Pons (tissue), 1 donor: ENCODE measurements at places on chromosomes 6 and 20.

- DNase-seq = no peak
Observed at GRCh38 chr6:150256618-150257272, 112.1 kb upstream of the IYD start.

DNA sequence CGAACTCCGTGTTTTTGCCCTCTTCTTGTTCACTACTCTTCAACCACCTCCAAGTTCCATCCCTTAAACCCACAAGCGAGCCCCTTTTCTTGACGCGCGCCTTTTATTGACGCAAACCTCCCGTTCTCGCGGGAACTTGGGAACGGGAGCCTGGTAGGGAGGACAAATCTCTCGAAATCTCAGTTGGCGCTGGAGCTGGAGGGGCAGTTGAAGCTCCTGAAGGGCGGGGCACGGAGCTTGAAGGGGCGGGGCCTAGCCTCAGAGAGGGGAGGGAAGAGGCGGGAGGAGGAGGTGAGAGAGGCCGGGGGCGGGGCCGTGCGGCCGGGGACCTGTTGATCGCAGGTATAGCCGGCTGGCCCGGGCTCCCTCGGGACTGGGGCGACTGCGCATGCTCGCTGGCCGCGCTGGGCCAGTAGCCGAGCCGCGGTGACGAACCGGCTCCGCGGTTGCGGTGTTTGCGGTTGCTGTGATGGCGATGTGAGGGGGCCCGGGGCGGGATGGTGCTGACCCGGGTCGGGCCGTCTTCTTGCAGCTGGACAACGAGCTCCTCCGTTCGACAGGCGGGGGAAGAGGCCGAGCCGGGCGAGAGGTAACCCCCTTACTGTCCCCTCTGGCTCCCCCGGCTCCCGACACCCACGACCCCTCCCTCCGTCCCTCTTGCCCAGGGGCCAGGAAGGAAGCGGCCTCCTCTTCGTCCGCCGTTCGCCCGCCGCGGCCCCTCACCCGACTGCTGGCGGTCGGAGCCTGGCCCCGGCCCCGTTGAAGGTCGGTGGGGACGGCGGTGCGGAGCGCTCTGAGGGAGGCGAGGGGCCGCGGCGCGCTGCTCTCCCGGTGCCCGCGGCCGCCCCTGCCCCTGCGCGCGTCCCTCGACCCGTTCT is at the start of gene FAM135A:
FAM135A (plus strand) TSS at position 395 of the 878 bp plus-strand sequence. CDS start 14,835 bp downstream, outside the sequence.
- DNase-seq = peak; percentile 98

DNA sequence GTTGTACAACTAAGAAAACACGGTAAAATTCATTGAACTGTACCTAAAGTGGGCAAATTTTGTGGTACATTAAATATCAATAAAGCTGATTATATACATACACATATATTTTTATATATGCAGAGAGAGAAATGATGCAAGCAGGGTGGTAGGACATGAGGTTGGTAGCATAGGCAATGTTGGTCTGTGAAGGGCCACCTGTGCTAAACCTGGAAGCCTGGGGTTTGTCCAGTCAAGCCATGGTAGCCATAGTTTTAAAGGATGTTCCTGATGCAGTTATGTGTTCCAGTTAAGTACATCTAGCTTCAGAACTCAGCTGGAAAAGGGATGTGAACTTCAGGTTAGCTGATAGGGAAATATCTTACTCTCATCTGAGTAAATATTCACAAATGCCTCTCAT is 60.1 kb downstream of the TRIM38 start:
- no peak for DNase-seq

DNA sequence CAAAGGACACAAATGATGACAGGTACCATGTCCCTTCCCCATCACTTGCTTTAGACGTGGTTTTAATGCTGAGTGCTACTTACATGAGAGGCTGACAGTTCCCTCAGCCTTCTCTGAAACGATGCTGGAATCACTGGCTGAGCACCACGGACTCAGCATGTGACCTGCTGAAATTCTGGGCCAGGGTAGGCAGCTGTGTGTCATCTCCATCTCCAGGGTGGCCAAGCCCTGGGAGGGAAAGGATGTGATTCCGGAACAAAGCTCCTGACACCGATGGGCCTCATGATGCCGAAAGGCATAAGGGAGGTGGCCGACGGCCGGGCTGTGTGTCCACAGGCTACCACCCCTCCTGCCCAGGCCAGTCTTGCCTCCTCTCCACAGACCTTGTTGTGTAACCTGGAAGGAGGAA is 184.3 kb upstream of the CST7 start:
- DNase-seq = no peak

GRCh38 chr6:127423921-127424320 is 35.3 kb downstream of the KIAA0408 start:
- no peak for DNase-seq

- no peak for DNase-seq
Observed at GRCh38 chr6:35017411-35018181, 123.5 kb downstream of the TCP11 start.

DNA sequence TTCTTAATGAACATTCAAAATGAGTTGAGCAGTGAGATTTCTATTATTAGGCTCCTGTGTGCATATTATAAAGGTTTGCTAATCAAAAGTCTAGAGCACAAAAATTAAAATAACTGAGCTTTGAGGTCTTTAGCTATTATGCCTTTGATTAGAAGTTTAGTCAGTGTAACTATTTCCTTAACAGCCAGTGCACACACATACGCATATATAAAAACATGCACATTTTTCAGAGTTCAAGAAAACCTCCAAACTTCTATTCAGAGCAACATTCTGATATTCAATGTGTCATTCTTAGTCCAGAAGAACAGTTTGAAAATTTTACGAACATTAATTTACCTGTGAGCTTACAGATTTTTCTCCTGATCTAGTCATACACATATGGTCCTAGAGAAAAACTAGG is 48.3 kb upstream of the MYB start:
- DNase-seq = no peak

GRCh38 chr6:47203266-47203937 is 106.3 kb downstream of the TNFRSF21 start:
- DNase-seq = no peak

DNA sequence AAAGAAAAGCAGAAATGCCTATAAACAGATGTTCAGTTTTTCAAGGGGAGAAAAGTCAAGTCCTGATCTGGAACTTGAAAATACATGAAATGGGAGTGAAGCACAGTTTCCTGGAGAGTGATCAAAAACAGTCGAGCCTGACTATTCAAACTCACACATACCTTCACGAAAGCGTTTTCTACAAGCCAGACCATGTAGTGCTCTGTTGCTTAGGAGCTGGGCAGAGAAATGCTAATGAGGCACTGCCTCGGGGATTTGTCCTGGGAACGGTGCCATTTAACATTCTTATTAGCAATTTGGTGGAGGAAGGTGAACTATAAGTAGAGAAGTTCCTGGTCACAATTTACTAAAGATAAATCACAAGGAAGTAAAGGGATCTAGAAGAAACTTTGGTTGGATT is 5.9 kb downstream of the NHSL1 start:
- peak; percentile 35 for DNase-seq

DNA sequence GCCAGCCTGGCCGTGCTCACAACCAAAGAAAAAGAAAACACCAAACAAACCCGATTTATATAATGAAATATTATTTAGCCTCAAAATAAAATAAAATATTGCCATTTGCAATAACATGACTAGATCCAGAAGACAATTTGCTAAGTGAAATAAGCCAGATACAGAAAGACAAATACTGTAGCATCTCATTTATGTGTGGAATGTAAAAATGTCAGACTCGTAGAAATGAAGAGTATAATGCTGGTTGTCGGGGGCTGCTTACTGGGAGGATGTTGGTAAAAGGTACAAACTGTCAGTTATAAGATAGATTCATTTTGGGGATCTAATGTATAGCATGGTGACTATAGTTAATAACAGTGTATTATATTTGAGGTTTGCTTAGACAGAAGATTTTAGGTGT is 269.7 kb downstream of the THBS2 start:
- DNase-seq = no peak

- DNase-seq = no peak
Observed at GRCh38 chr20:44700306-44700705, 14.9 kb upstream of the CCN5 start.

- no peak for DNase-seq
Observed at GRCh38 chr20:36112112-36112511, 42.4 kb upstream of the EPB41L1 start.

DNA sequence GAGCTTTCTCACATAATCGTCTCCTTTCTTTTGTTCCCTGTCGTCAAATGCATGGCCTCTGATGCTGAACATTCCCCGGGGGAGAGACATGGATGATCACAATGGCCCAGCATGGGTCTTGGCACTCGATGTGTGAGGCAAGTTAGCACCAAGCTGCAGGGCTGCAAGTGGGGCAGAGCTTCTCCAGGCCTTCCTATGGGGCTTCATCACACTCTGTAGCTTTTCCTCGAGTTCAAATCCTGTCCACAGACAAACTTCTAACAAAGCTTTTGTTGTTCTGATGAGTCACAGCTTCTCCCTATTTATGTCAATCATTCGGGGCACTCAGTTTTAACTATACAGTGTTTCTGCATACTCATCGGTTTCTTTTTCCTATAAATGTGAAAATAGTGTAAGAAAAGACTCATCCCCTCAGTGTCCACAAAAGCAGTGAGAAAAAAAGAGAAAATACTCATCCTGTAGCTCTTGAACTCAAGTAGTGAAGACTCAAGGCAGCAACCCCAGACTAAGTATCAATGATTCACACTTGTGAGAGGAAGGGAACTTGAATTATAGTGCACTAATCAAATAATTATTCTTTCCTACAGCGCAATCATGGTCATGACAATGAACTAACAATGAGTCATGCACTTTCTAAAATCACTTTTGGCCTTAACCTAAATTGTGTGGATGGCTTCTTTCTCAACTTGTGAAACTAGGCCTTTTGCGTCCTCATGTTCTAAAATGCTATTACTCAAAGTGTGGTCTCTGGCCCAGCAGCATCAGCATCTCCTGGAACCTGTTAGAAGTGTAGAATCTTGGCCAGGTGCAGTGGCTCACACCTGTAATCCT is 68.4 kb upstream of the NOX3 start:
- no peak for DNase-seq

- DNase-seq = peak; percentile 10
Observed at GRCh38 chr20:42483730-42484303, 705.9 kb downstream of the PTPRT start.

DNA sequence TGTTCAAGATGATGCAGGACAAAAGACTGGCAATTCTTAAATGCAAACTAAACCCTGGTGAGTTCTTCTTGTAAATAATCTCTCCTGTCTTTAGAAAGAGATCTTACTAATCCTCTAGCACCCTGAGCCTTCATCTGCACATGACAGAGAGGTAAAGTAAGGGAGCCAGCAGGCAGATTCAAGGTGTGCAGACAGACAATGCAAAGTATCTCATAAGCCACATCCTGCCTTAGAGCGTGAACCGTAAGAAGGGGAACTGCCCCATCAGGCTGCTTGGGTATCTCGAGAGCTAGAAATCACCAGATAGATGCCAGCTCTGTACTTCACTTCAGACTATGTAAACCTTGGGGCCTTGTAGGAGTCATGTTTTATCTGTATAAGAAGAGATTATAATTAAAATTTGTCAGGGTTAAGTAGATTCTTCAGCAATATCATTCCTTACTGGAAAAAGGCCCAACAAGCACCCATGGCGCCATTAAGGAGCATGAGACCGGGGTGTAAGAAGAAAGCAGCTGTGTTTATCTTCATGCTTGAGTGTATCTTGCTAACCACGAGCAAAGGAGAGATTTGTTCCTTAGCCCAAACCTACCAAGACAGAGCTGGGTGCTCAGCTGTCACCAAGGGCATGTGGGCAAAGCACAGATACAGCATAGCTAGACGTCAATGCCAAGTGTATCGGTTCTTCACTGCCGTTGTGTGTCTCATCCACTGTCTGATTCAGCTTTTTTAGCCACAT is 24.4 kb downstream of the CNR1 start:
- DNase-seq = no peak

DNA sequence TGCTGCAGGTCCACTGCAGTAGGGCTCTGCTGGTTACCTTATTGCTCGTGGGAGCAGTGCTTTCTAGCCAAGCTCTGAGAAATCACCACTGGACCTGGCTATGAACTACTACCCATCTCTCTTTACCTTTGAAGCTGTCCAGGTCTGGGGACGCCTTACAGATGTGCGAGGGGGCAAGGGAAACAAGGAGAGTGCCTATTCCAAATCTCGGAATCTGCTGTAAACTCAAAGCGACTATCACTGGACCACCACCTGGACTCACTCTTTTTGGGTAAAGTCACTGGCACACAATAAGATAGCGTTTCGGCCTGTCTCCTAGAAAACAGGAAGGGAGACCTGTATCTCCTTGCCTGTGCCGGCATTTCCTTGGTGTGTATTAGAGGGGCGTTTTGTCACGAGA is 5.3 kb downstream of the NRN1 start:
- no peak for DNase-seq

GRCh38 chr6:15375638-15376290 is 129.9 kb downstream of the JARID2 start:
- DNase-seq = no peak

- peak; percentile 2 for DNase-seq
Observed at GRCh38 chr6:19976411-19977129, 139.4 kb downstream of the ID4 start.

DNA sequence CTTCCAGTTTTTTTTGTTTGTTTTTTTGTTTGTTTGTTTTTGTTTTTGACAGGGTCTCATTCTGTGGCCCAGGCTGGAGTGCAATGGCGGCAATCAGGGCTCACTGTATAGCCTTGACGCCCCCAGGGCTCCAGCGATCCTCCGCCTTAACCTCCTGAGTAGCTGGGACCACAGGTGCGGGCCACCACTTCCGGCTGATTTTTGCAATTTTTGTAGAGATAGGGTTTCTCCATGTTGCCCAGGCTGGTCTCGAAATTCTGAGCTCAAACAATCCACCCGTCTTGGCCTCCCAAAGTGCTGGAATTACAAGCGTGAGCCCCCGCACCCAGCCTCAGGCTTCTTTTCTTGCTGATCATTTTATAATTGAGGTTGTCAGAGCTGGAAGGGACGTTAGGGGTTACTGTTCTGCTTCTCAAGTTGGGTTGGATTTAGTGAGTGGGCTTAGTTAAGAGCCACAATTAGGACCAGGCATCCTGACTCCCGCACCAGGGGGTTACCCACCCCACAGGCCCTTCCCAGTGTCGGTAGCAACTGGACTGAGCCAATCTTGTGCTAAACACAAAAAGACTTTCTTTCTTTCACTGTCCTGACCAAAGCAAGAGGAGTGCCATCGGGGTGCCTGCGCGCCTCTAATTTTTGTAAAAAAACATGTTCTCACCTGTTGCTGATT is 13.1 kb upstream of the ZSCAN9 start:
- no peak for DNase-seq

DNA sequence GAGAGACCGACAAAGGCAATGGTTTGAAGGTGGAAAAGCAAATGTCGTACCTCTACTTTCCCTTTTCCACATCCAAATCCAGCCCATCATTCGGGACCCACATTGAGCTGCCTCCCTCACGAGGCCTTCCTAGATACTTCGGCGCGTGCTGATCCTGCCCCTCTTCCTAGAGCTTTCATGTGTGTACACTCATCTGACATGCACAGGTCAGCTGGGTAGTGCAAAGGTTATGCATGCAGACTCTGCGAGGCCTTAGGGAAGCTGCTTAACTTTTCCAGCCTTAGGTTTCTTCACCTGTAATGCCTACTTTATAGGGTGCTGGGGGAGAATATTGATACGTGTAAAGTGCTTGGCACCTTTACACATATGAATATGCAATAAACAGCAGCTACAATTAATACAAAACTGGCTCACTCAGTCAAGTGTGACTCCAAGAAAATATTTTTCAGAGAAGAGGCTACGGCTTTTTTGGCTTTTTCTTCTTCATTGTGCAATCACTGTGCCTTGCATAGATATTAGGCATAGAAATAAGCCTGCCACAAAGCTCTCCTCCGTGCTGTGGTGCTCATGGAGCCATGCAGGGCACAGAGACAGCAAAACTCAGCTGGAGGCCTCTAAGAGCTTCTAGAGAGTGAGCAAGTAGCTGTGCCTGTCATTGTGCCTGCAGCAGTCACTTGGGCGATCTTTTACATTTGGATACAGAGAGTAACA is 3.6 kb upstream of the MANBAL start:
- DNase-seq = no peak
